ENCODE measurements at places on chromosomes 4 and X.
A peak's percentile ranks its signal among the peaks of the same experiment; 100 is the strongest.

DNA sequence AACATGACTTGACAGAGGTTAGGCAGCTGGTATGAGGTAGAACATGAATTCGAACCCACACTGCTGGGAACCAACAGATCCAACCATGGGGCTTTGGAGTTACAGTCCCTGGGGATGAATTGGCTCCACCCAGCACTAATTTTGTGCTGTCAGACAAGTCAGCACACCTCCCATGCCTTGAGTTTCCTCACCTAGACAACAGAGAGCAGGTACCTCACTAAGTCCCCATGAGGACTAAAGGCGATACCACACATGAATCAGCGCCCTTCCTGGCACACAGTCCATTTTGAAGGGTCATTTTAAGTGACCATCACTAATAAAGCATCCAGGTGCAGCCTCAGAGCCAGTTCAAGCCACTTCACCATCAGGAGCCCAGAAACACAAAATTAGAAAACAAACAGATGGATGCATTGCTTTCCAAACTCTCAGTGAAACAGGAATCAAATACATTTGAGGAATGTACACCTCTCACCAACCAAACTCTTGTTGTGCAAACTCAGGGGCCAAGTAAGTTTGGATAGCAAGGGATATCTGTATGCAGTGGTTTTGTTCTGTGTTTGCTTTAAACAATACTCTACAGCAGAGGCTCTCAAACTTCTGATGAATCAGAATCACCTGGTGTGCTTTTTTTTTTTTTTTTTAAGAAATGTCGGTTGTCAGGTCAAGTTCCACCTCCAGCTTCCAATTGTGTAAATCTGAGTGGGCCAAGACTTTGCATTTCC, 10.1 kb downstream of the IDS start:
- DNase-seq, result no peak

- DNase-seq, result no peak
Observed at GRCh38 chr4:96603641-96604040, 763.7 kb downstream of the PDHA2 start.

- no peak for DNase-seq
Observed at GRCh38 chr4:146261041-146261440, 46.7 kb downstream of the REELD1 start.

- no peak for DNase-seq
Observed at GRCh38 chr4:13196721-13197120, 287.4 kb downstream of the RAB28 start.

GRCh38 chr4:13201241-13201640, 282.9 kb downstream of the RAB28 start:
- no peak for DNase-seq

DNA sequence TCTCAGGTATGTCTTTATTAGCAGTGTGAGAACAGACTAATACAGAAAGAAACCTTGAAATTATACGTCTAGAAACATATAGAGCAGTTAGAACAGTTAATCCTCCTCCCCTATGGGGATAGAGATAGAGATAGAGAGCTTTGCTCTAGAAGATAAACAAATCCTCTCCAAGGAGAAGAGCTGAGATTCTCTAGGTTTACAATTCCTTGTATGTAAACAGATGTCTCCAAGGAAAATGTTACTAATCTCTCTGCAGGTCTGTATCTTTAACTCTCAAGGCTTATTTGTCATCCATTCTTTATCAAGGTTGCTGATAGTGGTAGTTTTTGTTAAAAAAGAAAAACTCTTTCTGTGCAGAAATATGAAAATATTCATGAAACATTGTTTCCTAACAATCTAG, 282.1 kb upstream of the GIMD1 start:
- DNase-seq, result no peak

DNA sequence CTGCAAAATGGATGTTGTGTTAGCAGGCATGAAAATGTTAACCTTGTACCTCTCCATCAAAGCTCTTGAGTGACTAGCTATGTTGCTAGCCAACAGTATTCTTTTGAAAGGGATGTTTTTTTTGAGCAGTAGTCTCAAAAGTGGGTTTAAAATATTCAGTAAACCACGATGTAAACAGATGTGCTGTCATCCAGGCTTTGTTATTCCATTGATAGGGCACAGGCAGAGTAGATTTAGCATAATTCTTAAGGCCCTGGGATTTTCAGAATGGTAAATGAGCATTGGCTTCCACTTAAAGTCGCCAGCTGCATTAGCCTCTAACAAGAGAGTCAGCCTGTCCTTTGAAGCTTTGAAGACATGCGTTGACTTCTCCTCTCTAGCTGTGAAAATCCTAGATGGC, 18.4 kb downstream of the FGF2 start:
- no peak for DNase-seq

DNA sequence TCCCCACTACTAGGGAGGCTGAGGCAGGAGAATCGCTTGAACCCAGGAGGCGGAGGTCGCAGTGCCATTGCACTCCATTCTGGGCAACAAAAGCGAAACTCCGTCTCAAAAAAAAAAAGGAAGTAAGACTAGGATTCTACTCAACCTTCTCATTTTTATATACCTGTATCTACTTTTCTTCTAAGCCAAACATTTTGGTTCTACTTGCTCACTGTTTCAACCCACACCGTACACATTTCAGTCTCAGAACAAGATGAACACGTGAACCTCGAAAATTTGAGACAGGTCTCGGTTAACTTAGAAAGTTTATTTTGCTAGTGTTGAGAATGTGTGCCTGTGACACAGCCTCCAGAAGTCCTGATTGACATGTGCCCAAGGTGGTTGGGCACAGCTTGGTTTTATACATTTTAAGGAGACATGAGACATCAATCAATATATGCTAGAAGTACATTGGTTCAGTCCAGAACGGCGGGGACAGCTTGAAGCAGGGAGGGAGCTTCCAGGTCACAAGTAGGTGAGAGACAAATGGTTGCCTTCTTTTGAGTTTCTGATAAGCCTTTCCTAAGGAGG, 3.7 kb downstream of the ADD1 start:
- no peak for DNase-seq

- DNase-seq, result no peak
Observed at GRCh38 chr4:174012135-174012885, 271.2 kb downstream of the FBXO8 start.

DNA sequence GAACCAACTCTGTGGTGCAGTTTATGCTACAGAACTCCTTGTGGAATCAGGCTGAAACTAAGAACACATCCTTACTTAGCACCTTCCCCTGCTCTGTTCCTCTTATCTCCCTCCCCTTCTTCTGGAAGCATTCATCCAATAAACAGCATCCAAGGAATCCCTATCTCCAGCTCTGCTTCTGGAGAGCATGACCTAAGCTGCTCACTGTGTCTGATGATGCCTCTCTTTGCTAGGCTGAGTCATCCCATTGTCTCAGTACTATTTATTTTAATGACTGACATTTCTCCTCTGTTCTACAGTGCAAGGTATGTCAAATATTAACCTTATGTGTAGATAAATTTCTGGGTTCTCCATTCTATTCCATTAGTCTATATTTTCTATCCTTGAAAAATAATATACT, 71.2 kb downstream of the BEND2 start:
- no peak for DNase-seq

GRCh38 chr4:55117511-55117910, 7.9 kb downstream of the KDR start:
- DNase-seq, result no peak

- DNase-seq, result no peak
Observed at GRCh38 chr4:149902242-149902641, 86.6 kb upstream of the IQCM start.

DNA sequence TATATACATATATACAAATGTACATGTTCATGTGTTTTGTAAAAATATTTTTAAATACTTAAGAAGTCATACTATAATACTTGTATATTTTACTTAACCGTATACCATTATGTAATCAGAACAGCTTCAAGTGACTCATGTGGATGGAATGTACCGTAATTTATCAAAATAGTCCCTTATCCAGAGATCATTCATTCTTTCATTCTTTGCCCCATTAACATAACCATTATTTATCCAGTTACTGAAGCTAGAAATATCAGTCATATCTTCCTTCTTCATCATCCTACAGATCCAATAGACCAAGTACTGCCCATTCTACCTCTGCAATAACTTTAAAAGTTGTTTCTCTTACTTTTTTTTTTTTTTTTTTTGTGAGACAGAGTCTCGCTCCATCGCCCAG, 164.2 kb downstream of the MAB21L2 start:
- peak; percentile 53 for DNase-seq

DNA sequence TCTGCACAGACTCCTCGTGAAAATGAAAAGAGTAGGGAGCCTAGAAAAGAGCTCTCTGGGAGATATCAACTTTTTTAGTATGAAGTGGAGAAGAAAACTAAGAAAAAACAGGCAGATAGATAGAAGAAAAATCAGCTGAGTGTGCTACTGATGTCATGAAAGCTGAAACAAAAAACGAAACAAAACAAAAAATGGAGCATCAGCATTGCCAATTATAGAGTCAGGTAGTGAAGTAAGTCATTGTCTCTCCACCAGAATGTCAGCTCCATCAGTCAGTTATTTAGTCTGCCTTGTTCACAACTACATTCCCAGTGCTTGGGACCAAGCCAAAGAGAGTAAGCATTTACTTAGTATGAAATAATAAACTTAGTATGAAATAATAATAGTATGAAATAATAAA, 595.1 kb downstream of the STPG2 start:
- no peak for DNase-seq

DNA sequence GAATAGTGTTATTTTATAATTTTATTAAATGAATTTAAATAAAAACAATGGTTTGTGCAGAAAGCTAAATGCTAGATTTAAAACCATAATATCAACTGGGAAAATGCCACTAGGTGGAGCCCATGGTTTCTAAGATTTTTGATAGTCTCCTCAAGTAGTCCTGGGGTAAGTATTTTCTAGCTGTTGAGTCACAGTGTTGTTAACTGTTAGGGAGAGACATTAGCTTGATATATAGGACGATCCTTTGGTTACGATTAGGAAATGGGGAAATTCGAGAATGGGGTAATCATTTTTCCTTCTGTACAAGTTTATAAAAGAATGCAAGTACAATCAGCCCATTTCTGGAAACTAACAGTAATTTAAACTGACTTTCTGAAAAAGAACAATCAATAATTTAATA, 378.4 kb downstream of the ANKRD50 start:
- DNase-seq, result peak; percentile 91

Data from fibroblast of upper back skin (primary cell).